Heart right ventricle (tissue), 16 donors: ENCODE measurements at places on chromosomes 5 and 9.

GRCh38 chr5:128537221-128537999 lies 635 bp downstream of the FBN2 start:
- DNase-seq: peak; percentile 24

DNA sequence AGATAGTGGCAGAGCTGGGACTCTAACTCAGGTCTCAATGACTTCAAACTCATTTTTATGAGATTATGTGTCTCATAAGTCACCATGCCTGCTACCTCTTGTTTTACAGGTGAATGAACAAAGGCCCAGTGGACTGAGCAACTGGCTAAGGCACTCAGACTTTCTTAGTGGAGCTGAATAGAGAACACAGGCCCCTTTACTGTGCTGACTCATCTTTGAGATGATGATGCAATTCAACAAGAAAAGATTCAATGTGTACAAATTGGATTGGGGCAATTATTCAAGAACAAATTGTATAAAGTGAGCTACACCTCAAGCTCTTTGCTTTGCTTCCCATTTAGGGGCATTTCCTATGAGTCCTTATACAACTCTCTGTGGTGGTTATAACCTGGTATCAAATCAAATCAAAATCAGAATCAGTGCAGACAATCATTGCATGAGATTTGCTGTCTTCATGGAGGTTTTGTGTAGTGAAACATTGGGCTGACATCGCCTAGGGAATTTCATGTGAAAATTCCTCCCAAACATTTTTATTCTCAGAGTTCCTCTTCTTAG lies 84.3 kb upstream of the PPP2R2B start:
- no peak for DNase-seq

DNA sequence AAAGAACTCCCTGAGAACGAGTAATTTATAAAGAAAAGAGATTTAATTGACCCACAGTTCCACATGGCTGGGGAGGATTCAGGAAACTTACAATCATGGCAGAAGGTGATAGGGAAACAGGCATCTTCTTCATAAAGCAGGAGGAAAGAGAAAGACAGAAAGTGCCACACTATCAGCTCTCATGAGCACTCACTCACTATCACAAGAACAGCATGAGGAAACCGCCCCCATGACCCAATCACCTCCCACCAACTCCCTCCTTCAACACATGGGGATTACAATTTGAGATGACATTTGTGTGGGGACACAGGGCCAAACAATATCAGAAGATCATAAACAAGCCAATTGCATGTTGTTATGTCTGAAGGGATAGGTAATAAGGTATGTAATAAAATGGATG lies 935.9 kb upstream of the COX7C start:
- DNase-seq: no peak

- DNase-seq: no peak
Observed at GRCh38 chr9:6869081-6869948, 111.5 kb downstream of the KDM4C start.

DNA sequence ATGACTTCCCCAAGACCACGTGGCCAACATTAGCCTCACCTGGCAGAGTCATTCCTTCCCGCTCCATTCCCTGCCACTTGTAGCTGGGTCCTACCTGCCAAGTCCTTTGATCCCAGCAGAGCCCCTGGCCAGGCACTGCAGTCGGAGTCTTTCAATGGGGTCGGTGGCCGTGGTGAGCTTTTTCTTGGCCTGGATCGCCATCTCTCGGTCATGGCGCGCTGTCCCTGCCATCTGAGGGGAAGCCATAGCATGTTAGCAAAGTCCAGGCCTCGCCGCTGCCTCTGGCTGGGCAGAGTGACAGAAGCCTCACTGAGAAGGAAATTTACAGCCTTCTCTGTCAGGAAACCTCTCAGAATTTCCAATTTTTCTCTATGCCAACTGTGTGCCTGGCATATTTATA lies 17.5 kb downstream of the CAPSL start:
- DNase-seq: no peak

- no peak for DNase-seq
Observed at GRCh38 chr9:136673975-136674785, 11.5 kb downstream of the EGFL7 start.

DNA sequence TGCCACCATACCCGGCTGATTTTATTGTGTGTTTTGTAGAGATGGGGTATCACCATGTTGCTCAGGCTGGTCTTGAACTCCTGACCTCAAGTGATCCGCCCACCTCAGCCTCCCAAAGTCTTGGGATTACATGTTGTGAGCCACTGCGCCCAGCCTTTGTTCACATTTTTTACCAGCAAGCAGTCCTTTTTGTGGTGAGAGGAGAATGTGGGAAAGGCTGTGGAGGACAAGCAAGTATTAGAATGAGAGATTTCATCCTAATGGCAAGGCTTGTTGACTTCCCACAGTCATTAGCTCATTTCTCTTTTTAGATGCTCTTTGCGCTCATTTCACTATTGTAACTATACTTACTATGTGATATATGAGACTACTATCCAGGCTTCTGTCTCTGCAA lies 6.1 kb downstream of the IL31RA start:
- no peak for DNase-seq

DNA sequence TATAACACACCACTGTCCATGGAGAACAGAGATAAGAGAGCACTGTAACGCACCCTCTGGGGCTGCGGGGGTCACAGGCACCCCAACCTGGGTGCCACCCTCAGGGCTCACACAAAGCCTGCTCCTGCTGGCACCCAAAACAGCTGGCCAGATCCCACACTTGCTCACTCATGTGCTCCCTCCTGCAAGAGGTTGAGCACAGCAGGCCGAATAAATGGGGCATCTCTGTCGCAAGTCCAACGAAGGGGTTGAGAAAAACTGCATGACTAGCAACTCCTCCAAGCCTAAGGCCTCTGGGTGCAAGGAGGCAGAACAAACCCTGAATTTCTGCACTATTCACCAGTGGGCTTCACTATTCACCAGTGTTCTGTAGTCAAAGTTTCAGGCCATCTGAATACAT lies 80.3 kb downstream of the SECISBP2 start:
- no peak for DNase-seq

GRCh38 chr9:75713335-75713734 lies 177.1 kb upstream of the PCSK5 start:
- DNase-seq: no peak

DNA sequence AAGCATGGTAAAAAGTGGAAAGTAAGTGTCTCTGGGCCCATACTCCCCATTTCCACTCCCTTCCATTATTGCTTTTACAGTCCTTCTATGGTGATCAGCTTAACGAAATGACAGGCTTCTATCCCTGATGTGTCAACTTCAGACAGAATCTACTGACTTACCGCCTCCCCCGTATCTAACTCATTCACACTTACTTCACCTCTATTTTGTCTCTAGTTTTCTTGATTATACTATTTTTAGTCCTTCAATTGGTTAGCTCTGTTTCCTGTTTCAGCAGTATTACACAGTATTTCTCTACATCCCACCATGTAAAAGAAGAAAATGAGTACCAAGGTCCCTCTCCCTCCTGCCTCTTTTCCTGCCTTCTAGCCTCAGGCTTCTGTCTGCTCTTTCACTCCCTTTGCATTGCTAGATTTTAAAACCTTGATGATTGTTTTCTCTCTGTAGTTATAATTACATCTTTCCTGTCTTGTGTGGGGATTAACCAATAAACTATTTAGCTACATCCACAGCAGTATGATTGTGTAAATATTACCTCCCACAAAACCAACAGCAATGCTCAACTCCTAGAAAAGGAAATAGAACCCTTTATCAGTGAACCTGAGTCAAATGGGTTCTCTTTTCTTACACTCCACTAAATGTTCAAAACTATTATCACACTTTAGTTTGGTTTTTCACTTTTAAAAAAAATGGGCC lies 53.4 kb downstream of the GNAQ start:
- DNase-seq: no peak

- no peak for DNase-seq
Observed at GRCh38 chr5:60803712-60804111, 40.4 kb downstream of the ELOVL7 start.

- DNase-seq: peak; percentile 65
Observed at GRCh38 chr9:127159325-127159801, 36.9 kb upstream of the ANGPTL2 start.

- DNase-seq: no peak
Observed at GRCh38 chr9:92496396-92497176, 14.3 kb upstream of the ASPN start.

DNA sequence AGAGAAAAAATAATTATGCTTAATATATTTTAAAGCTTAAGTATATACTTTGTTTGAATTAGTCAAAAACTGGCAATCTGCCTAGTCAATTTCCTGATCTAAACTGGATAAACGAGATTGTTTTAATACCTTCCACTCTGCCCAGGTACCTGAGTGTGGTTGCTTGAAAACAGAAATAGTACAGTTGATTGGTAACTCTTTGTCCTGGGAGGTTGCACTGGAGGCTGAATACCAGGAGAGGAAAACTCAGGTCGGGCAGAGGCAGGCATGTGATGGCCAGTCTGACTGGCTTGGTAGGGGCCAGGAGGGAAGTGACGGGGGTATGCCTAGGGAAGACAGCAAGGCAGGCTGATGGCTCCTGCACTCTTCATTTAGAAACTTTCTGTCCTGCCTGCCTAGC lies 80.2 kb downstream of the PIK3R1 start:
- DNase-seq: no peak

GRCh38 chr5:28305891-28306290 lies 1267.5 kb upstream of the CDH9 start:
- no peak for DNase-seq

GRCh38 chr9:109918339-109919163 lies 138.6 kb downstream of the PALM2AKAP2 start:
- DNase-seq: no peak

DNA sequence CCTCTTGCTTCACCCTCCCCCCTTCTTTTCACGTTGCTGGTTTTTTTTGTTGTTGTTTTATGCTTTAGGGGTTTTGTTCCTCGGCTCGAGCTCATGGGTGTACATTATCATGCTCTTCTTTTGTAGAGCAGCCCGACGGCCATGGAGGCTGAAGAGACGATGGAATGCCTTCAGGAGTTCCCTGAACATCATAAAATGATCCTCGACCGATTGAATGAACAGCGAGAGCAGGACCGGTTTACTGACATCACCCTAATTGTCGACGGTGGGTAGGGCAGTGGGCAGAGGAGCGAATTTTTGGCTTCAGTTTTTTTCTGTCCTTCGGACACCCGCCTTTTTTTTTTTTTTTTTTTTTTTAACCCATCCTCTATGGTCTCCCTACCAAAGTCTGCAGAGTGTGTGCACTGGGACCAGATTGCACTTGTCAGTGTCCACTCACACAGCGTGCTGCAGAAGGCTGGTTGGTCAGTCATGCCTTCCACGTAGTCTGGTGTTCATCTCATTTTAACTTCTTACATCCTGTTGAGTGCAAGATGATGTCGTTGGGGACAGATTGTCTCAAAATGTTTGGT lies 1.3 kb downstream of the ZNF131 start:
- no peak for DNase-seq

DNA sequence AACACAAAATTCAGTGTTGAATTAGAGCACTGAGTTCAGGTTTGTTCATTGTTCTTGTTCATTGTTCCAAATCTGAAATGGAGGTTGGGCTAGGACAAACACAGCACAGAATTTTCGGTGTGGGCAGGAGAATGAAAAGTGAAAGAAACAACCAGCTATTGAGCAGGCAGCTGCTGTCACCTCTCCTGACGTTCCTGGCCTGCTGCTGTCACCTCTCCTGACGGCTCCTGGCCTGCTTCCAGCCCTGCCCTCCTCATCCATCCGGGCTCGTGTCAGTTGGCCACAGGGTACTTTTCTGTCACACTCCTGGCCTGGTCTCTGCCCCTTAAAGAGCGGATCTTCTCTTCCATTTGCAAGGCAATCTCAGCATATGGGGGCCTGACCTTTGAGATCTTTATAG lies 45.2 kb upstream of the CKMT2 start:
- DNase-seq: peak; percentile 75

DNA sequence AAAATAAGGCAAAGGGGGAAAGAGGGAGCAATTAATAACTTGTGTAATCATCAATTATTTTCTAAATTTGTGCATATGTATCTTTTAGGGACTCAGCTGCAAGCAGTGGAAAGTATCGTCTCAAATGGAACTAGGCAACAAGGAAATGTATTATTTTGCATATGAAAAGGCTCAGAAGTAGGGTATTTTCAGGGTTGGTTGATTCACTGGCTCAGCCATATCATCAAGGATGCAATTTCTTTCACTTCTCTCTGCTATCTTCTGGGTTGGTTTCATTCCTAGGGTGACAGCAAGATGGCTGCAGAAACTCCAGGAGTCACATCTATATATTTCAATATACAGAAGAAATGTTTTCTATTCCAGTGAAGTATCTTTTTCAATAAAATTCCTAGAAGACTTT lies 509.8 kb downstream of the DMAC1 start:
- no peak for DNase-seq

DNA sequence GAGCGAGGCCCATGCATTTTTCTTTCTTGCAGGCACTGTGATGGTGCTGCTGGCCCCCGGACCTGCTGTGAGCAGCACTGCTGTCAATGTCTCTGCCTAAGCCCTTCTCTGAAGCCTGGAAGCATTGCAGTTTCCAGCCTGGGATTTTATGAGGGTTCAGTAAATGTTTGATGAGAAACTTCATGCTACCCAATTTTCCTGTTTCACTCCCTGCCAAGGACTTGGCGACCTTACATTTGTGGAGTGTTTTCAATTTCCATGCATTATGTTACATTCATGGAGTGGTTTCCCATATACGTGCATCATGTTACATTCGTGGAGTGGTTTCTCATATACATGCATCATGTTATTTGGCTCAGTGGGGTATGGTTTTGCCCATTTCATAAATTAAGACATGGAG lies 90.7 kb upstream of the PTCH1 start:
- no peak for DNase-seq

GRCh38 chr5:178496642-178497041 lies 93.6 kb downstream of the COL23A1 start:
- no peak for DNase-seq

- DNase-seq: no peak
Observed at GRCh38 chr5:147327421-147327820, 92.6 kb downstream of the STK32A start.

- DNase-seq: no peak
Observed at GRCh38 chr5:37554938-37555337, 175.8 kb downstream of the WDR70 start.

DNA sequence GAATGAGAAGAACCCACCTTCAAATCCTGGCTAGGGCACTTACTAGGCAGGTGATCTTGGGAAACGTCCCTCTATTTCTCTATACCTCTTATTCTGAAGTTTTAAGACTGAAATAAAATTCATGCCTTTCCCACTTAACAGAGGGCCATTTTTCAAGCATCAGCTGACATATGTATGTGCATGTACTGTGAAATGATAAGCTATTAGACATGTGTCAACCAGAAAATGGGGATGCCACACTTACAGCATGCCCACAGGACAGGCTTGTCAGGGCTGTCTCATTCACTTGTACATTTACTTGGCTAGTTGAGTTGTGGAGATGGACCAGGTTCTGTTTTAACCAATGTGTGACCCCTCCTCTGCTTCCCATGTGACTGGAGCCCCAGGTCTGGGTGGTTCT lies 78.5 kb downstream of the C9orf152 start:
- no peak for DNase-seq

- no peak for DNase-seq
Observed at GRCh38 chr5:167296661-167297060, 994.8 kb upstream of the WWC1 start.
